K562 (cell line): ENCODE measurements at places on chromosomes 4 and X. TPM values are rescaled to one million over a fixed set of nuclear protein-coding genes. Genes with fewer than 3 reads are reported as not detected.

- no peak overlapping the region for H3K27ac ChIP-seq
- H3K27me3 ChIP-seq: no peaks in the 10 kb centered on the region
- H3K36me3 ChIP-seq: no peaks in the 10 kb centered on the region
- no peak for DNase-seq
These were observed 75.3 kb upstream of the PUDP start for GRCh38 chrX:7223271-7223670.

- H3K4me3 ChIP-seq: no peak overlapping the region; the same call in 1 of the 2 replicates
- H3K27me3 ChIP-seq: no peaks in the 10 kb centered on the region
- H3K36me3 ChIP-seq: peaks cover 68% of the 10 kb centered on the region
These were observed 18.5 kb upstream of the PIM2 start for GRCh38 chrX:48937054-48937907.

The JAKMIP1 gene
- total RNA-seq: 0.11 TPM in 1 of 2 replicates, not detected in the other

- no peaks in the 10 kb centered on the region for H3K27me3 ChIP-seq
- no peak overlapping the region for H3K4me3 ChIP-seq
- H3K4me1 ChIP-seq: peaks cover 6% of the 10 kb centered on the region; the same call in 2 of the 3 replicates
- no peak for DNase-seq
These were observed 368.1 kb upstream of the NOCT start for GRCh38 chr4:138647433-138647832.

DNA sequence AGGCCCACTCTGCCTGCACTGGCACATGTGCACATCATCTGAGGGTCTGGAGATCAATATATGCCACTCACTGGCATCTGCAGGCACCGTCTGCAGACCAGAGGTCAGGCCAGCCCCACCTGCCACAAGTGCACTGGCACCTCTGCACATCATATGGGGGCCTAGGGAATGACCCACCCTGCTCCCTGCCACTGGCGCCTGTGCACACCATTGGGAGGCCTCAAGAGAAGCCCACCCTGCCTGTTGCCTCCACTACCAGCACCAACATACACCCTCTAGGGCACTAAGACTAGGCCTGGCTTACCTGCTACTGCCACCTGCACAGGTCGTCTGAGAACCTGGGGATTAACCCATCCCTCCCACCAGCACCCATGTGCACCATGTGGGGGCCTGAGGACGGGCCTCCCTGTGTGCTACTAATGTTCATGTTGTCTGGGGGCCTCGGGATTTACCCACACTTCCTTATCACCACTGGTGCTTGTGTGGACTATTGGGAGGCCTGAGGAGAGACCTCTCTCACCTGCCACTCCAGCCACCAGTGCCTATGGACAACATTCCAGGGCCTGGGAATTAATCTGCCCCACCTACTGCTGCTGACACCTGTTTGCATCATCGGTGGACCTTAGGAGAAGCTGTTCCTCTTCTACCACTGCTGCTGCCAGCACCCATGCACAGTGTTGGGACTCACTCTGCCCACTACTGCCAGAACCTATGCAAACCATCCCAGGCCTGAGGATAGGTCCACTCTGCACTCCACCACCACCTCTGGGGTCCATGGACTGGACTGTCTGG is 113.7 kb downstream of the REELD1 start:
- no peak for DNase-seq
- H3K4me3 ChIP-seq: no peak overlapping the region
- H3K4me1 ChIP-seq: no peaks in the 10 kb centered on the region

The P2RY4 gene
- total RNA-seq: not detected in 2 replicates

GRCh38 chr4:80125252-80126177 is 52.5 kb upstream of the ANTXR2 start:
- no peaks in the 10 kb centered on the region for H3K36me3 ChIP-seq
- peak overlapping the region; percentile 90 for H3K27ac ChIP-seq
- H3K4me1 ChIP-seq: no peaks in the 10 kb centered on the region; the same call in 1 of the 2 replicates
- no peaks in the 10 kb centered on the region for H3K27me3 ChIP-seq
- DNase-seq: peak; percentile 28
- peak overlapping the region; percentile 36 for H3K4me3 ChIP-seq

The NEUROG2 gene
- total RNA-seq: 0.07 TPM in 1 of 2 replicates, not detected in the other

The SLC10A6 gene
- total RNA-seq: not detected in 2 replicates

The GPRIN3 gene
- total RNA-seq: 0.02 TPM in 2 replicates

GRCh38 chrX:130637591-130637990 is 235.8 kb downstream of the RBMX2 start:
- H3K36me3 ChIP-seq: no peaks in the 10 kb centered on the region; the same call in 2 of the 3 replicates
- H3K4me1 ChIP-seq: no peaks in the 10 kb centered on the region
- no peak for DNase-seq

The GPM6B gene
- not detected in 2 replicates for total RNA-seq

The PDE6B gene
- total RNA-seq: not detected in 2 replicates

DNA sequence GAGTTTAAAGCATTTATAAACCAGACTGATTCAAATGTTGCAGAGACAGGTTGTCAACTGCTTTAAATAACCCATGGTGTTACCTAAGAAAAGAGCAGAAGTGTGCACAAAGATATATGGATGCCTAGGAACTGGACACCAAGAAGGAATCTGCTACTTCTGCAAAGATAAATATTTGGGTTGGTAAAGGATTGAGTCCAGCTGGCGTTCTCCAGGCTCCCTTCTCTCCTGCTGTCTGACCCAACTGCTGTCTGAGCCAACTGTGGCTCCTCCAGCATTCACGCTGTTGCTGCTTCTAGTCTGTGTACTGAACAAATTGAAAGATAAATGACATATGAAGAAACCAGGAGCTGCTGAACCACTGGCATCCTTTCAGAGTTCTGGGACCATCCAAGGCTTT is 1167.8 kb upstream of the PRKX start:
- no peaks in the 10 kb centered on the region for H3K36me3 ChIP-seq
- no peaks in the 10 kb centered on the region for H3K4me1 ChIP-seq
- no peak overlapping the region for H3K4me3 ChIP-seq
- DNase-seq: no peak
- no peak overlapping the region for H3K27ac ChIP-seq
- no peaks in the 10 kb centered on the region for H3K27me3 ChIP-seq

DNA sequence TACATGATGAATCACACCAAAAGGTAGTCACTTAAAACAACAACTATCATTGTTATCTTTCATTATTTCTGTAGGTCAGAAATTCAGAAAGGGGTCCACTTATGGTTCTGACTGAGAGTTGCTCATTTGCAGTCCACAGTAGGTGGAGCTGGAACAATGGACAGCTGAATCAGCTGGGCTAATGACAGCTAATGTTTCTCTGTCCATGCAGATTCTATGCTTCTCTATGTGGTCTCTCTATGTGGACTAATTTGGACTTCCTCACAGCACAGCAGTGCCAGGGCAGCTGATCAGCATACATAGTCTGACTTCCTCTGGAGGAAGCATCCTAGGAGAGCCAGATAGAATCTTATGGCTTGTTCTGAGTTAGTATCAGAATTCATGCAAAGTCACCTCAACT is 131.7 kb upstream of the INTU start:
- no peaks in the 10 kb centered on the region; the same call in 1 of the 2 replicates for H3K4me1 ChIP-seq
- no peak overlapping the region for H3K27ac ChIP-seq
- H3K27me3 ChIP-seq: no peaks in the 10 kb centered on the region
- no peaks in the 10 kb centered on the region for H3K36me3 ChIP-seq
- DNase-seq: no peak

The JCHAIN gene
- 0.27 and 0.33 TPM in 2 replicates for total RNA-seq

DNA sequence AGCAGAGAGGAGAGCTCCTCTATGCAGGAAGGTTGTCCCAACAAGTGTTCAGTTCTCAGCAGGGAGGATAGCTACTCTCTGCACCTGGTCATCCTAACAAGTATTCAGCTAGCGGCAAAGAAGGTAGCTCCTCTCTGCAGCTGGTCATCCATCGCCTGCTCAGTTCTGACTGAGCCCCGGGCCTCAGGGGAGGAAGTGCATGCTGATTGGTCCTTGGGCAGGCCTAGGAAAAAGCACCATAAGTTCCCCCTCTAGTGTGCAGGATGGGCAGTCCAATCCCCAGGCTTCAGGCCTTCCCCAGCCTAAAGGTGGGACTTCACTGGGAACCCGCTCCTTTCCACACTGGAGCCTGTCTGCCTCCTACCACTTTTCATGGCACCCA is 4.4 kb upstream of the FBXW7 start:
- peaks cover 15% of the 10 kb centered on the region; the same call in 2 of the 3 replicates for H3K36me3 ChIP-seq
- peak; percentile 42 for DNase-seq
- no peak overlapping the region for H3K4me3 ChIP-seq
- no peak overlapping the region for H3K27ac ChIP-seq

DNA sequence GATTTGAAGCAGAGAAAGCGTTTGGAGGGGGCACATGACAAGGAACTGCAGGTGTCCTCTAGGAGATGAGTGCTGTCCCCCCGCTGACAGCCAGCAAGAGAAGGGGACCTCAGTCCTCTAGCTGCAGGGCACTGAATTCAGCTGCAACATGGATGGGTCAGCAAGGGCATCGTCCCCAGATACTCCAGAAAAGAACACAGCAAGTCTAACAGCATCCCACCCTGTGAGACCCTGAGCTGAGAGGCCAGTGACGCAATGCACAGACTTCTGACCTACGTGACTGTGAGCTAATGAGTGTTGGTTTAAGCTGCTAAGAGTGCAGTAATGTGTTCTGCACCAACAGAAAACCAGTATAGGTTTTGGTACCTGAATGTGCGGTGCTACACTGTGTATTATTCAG is 11.6 kb upstream of the CENPVL2 start:
- no peaks in the 10 kb centered on the region for H3K4me1 ChIP-seq
- no peak overlapping the region for H3K4me3 ChIP-seq
- no peak for DNase-seq

DNA sequence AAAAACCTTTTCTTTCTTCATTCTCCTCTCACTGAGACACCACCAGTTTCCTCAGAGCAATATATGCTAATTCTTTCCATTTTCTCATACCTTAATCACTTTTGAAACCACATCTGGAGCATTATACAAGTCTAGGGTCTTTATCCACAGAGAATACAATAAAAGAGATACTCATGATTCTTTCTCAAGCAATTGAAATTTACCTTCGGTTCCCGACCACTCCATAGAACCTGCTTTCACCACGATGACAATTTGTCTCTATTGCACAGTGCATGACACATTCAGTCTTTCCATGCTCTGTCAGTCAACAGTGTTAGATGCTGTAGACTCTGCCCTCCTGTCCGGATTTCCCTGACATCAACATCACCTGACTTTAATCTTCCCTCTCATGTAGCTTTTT is 409.3 kb upstream of the NWD2 start:
- no peak for DNase-seq
- no peaks in the 10 kb centered on the region for H3K36me3 ChIP-seq
- no peaks in the 10 kb centered on the region for H3K4me1 ChIP-seq
- no peak overlapping the region for H3K4me3 ChIP-seq
- no peaks in the 10 kb centered on the region for H3K27me3 ChIP-seq

The GIMD1 gene
- total RNA-seq: not detected in 2 replicates

The RBM46 gene
- total RNA-seq: not detected in 2 replicates

DNA sequence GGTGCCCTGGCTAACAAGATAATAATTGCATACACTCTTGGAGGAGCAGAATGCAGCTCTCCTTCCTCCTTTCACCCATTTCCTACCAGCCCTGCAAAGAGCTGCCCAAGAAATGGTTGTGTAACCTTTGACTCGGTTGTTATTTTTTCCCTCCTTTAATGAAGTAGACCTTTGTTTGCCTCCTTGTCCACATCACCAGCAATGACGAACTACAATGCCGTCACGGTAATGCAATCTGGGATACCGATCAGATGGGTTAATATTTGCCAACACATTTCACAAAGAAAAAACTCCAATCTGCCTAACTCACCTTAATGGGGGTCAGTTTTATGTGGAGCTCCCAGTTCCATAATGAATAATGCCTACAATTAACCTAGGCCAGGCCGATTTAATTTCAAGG is 32.0 kb downstream of the GPRIN3 start:
- H3K4me1 ChIP-seq: no peaks in the 10 kb centered on the region
- no peak overlapping the region for H3K4me3 ChIP-seq
- no peaks in the 10 kb centered on the region for H3K27me3 ChIP-seq
- DNase-seq: no peak

- DNase-seq: no peak
- H3K36me3 ChIP-seq: no peaks in the 10 kb centered on the region
- no peak overlapping the region for H3K4me3 ChIP-seq
- peaks cover 1% of the 10 kb centered on the region; the same call in 1 of the 2 replicates for H3K27me3 ChIP-seq
- no peak overlapping the region for H3K27ac ChIP-seq
These were observed 17.9 kb upstream of the PGRMC1 start for GRCh38 chrX:119218198-119218597.

- H3K27me3 ChIP-seq: no peaks in the 10 kb centered on the region
- no peak overlapping the region for H3K27ac ChIP-seq
- H3K4me3 ChIP-seq: no peak overlapping the region
These were observed 102.3 kb downstream of the ANKRD50 start for GRCh38 chr4:124610211-124610610.

The EFHC2 gene
- total RNA-seq: 2.0 and 2.6 TPM in 2 replicates

DNA sequence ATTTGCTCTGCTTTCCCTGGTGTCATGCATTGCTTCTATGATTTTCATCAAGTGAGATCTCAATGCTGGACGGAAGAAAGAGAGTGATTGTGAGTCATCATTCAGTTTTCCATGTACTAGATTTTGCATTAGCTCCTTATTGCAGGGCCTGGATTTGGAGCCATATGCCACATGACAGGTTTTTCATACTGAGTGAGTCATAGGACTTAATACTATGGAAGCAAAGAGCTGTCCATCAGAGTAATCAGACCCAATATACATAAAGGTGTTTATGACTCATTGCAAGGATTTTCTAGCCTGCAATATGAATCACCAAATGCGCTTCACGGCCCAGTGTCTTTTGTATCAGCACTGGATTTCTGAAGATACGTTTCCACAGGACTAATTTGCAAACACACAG is 11.2 kb upstream of the TFDP3 start:
- no peak for DNase-seq
- no peak overlapping the region for H3K27ac ChIP-seq
- H3K27me3 ChIP-seq: no peaks in the 10 kb centered on the region
- no peaks in the 10 kb centered on the region for H3K36me3 ChIP-seq

DNA sequence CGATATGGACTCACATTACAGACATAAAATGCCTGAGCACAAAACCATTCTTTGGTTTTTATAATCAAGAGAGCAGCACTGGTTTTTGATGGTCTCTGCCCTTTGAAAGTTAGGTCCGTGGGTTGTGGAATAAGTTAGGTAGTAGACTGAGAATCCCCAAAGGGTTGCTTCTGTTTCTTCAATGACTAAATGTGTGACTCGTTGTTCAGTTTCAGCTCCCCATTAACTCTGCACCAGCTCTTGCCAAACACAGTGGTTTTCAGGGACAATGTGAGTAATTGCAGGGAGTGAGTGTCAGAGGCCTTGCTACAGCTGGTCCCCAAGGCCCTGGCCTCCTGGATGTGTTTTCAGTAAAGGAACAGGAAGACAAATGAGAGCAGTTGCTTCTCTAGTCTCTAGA is 24.8 kb downstream of the SMIM20 start:
- DNase-seq: no peak
- no peak overlapping the region for H3K27ac ChIP-seq
- no peaks in the 10 kb centered on the region for H3K36me3 ChIP-seq
- H3K27me3 ChIP-seq: peaks cover 13% of the 10 kb centered on the region
- no peaks in the 10 kb centered on the region for H3K4me1 ChIP-seq
- H3K4me3 ChIP-seq: no peak overlapping the region

- peak overlapping the region; percentile 82 for H3K4me3 ChIP-seq
- peaks cover 12% of the 10 kb centered on the region; the same call in 2 of the 3 replicates for H3K4me1 ChIP-seq
- H3K27ac ChIP-seq: peak overlapping the region; percentile 88
- no peaks in the 10 kb centered on the region for H3K27me3 ChIP-seq
These were observed 728 bp downstream of the UBA6 start for GRCh38 chr4:67700116-67700737.
